ENCODE measurements at places on chromosomes 6 and 20.

DNA sequence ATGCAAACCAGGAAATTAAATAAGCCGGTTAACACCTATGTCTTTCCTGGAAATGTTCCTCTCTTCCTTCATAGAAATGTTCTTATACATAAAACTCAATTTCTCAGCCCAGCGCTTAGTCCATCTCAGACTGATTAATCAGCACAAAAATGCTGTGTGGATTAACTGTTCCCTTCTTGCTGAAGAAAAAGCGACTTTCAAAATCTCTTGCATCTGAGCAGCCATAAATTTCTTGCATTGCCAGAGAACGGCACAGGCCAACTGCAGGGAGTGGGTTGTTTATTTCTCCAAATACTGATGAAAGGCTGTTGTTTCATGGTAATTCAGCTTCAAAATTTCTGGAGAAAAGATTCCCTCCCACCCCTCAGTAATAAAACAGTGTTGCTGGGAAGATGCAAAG, 517.6 kb downstream of the BTBD3 start:
- no peak overlapping the region for H3K27ac ChIP-seq
- no peaks in the 10 kb centered on the region for H3K27me3 ChIP-seq
- no peaks in the 10 kb centered on the region for H3K36me3 ChIP-seq

- no peak overlapping the region for H3K4me3 ChIP-seq
- DNase-seq, result peak; percentile 29
- no peak overlapping the region for H3K27ac ChIP-seq
- H3K4me1 ChIP-seq, result peaks cover 25% of the 10 kb centered on the region
Measured at GRCh38 chr6:42226645-42227143, 9.0 kb upstream of the MRPS10 start.

- H3K36me3 ChIP-seq, result no peaks in the 10 kb centered on the region
- peak; percentile 45 for DNase-seq
- H3K4me1 ChIP-seq, result no peaks in the 10 kb centered on the region
- H3K27me3 ChIP-seq, result peaks cover 43% of the 10 kb centered on the region
Measured at GRCh38 chr6:30156262-30156599, 4.8 kb downstream of the TRIM10 start.

GRCh38 chr20:22343612-22344011, 240.8 kb downstream of the FOXA2 start:
- H3K36me3 ChIP-seq, result no peaks in the 10 kb centered on the region
- H3K4me3 ChIP-seq, result no peak overlapping the region
- no peak overlapping the region for H3K27ac ChIP-seq
- no peak for DNase-seq
- H3K27me3 ChIP-seq, result no peaks in the 10 kb centered on the region

- H3K4me1 ChIP-seq, result no peaks in the 10 kb centered on the region
- H3K4me3 ChIP-seq, result no peak overlapping the region
- H3K27me3 ChIP-seq, result no peaks in the 10 kb centered on the region
- H3K36me3 ChIP-seq, result no peaks in the 10 kb centered on the region
- no peak for DNase-seq
Measured at GRCh38 chr20:12255461-12255970, 337.8 kb downstream of the BTBD3 start.

- no peaks in the 10 kb centered on the region for H3K36me3 ChIP-seq
- no peak overlapping the region for H3K27ac ChIP-seq
- peak; percentile 2 for DNase-seq
- no peaks in the 10 kb centered on the region for H3K27me3 ChIP-seq
- no peaks in the 10 kb centered on the region for H3K4me1 ChIP-seq
Measured at GRCh38 chr6:79984261-79984660, 20.2 kb upstream of the TTK start.

GRCh38 chr6:133764008-133764753, 124.7 kb upstream of the TCF21 start:
- H3K4me3 ChIP-seq, result no peak overlapping the region
- no peaks in the 10 kb centered on the region for H3K4me1 ChIP-seq
- no peak for DNase-seq
- H3K27me3 ChIP-seq, result no peaks in the 10 kb centered on the region
- no peaks in the 10 kb centered on the region for H3K36me3 ChIP-seq

GRCh38 chr20:58330687-58331086, 21.2 kb downstream of the RAB22A start:
- no peak overlapping the region for H3K4me3 ChIP-seq
- peaks cover 8% of the 10 kb centered on the region for H3K4me1 ChIP-seq
- H3K27me3 ChIP-seq, result no peaks in the 10 kb centered on the region

GRCh38 chr6:139640921-139641320, 266.5 kb upstream of the CITED2 start:
- no peaks in the 10 kb centered on the region for H3K4me1 ChIP-seq
- H3K27me3 ChIP-seq, result no peaks in the 10 kb centered on the region
- DNase-seq, result no peak
- H3K36me3 ChIP-seq, result no peaks in the 10 kb centered on the region
- no peak overlapping the region for H3K4me3 ChIP-seq

- H3K36me3 ChIP-seq, result no peaks in the 10 kb centered on the region
- H3K4me1 ChIP-seq, result no peaks in the 10 kb centered on the region
- no peak overlapping the region for H3K27ac ChIP-seq
- no peak for DNase-seq
Measured at GRCh38 chr20:1805816-1806215, 89.4 kb upstream of the SIRPA start.

DNA sequence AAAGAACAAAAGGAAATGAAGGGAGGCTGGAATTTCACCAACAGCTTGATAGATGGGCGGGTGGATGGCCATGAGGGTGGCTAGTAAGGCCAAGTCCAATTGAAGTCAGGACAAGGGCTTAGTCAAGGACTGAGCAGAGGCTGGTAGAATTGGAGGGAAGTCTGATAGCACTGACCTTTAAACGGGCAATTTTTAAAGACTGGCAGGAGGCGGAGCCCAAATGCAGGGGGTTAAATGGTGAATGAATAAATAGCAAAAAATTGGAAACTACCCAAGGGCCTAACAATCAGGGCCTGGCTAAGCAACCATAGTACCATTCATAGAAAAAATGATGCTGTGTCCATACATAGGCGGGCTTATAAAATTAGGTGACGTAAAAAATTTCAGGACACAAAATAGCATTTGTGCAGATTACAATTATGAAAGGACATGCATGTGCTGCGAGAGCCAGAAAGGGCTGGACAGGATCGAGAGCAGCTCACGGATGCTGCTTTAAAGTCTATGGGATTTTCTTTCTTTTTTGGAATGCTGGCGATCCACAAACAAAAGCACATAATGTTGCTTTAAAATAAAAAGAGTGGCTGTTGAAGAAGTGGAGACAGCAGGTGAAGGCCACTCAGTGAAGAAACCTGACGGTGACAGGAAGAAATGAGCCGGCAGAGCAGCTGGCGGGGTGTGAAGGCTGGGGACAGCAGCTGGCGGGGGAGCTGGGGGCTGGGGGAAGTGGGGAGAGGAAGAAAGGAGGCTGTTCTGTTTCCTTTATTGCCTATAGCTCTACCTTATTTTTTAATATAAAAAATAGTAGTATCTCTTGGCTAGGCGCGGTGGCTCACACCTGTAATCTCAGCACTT, 42.8 kb upstream of the TAF8 start:
- no peaks in the 10 kb centered on the region for H3K36me3 ChIP-seq
- no peak for DNase-seq
- H3K27ac ChIP-seq, result no peak overlapping the region

GRCh38 chr6:43262000-43262779, 18.9 kb downstream of the TTBK1 start:
- no peak overlapping the region for H3K27ac ChIP-seq
- no peak overlapping the region for H3K4me3 ChIP-seq
- no peaks in the 10 kb centered on the region for H3K27me3 ChIP-seq
- H3K4me1 ChIP-seq, result no peaks in the 10 kb centered on the region

GRCh38 chr6:170536671-170537070, 16.4 kb downstream of the PSMB1 start:
- DNase-seq, result no peak
- peaks cover 36% of the 10 kb centered on the region for H3K36me3 ChIP-seq
- no peak overlapping the region for H3K27ac ChIP-seq
- no peak overlapping the region for H3K4me3 ChIP-seq

DNA sequence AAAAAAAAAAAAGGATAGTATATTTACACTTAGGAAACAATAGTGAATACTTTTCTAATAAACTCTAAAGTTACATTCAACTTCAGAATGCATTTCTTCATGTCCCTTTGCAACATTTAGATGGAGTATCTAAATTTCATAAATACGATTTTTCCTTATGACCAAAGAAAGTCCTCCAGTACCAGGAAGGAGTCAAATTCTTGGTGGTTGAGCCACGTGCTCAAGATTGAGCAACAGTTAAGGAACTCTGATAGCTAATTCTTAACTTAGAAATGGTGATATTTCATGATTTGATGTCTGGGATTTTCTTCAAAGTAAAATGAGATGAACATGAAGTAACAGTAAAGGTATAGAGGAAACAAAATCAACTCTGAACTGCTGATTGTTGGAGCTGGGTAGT, 92.7 kb downstream of the SASH1 start:
- no peaks in the 10 kb centered on the region for H3K27me3 ChIP-seq
- no peak for DNase-seq
- no peak overlapping the region for H3K4me3 ChIP-seq
- no peak overlapping the region for H3K27ac ChIP-seq
- peaks cover 4% of the 10 kb centered on the region for H3K4me1 ChIP-seq
- H3K36me3 ChIP-seq, result no peaks in the 10 kb centered on the region

GRCh38 chr6:131132360-131132759, 2.9 kb upstream of the AKAP7 start:
- H3K4me3 ChIP-seq, result no peak overlapping the region
- no peaks in the 10 kb centered on the region for H3K27me3 ChIP-seq
- no peaks in the 10 kb centered on the region for H3K36me3 ChIP-seq
- no peaks in the 10 kb centered on the region for H3K4me1 ChIP-seq

GRCh38 chr20:41507851-41508250, 110.3 kb downstream of the CHD6 start:
- no peak overlapping the region for H3K27ac ChIP-seq
- peaks cover 15% of the 10 kb centered on the region for H3K36me3 ChIP-seq
- no peak overlapping the region for H3K4me3 ChIP-seq
- no peaks in the 10 kb centered on the region for H3K27me3 ChIP-seq

- H3K4me1 ChIP-seq, result no peaks in the 10 kb centered on the region
- no peak overlapping the region for H3K4me3 ChIP-seq
- no peak overlapping the region for H3K27ac ChIP-seq
Measured at GRCh38 chr6:127946388-127946787, 45.5 kb upstream of the THEMIS start.

- no peak overlapping the region for H3K4me3 ChIP-seq
- peaks cover 3% of the 10 kb centered on the region for H3K27me3 ChIP-seq
- DNase-seq, result no peak
- H3K36me3 ChIP-seq, result no peaks in the 10 kb centered on the region
- H3K27ac ChIP-seq, result no peak overlapping the region
- H3K4me1 ChIP-seq, result no peaks in the 10 kb centered on the region
Measured at GRCh38 chr20:14948416-14948815, 611.0 kb upstream of the FLRT3 start.

- H3K4me1 ChIP-seq, result peaks cover 14% of the 10 kb centered on the region
- peak overlapping the region; percentile 67 for H3K27ac ChIP-seq
- H3K27me3 ChIP-seq, result no peaks in the 10 kb centered on the region
- H3K36me3 ChIP-seq, result no peaks in the 10 kb centered on the region
- DNase-seq, result peak; percentile 75
- peak overlapping the region; percentile 14 for H3K4me3 ChIP-seq
Measured at GRCh38 chr6:5995949-5996713, 10.6 kb downstream of the NRN1 start.

GRCh38 chr6:155260686-155261085, 3.1 kb upstream of the CLDN20 start:
- peaks cover 9% of the 10 kb centered on the region for H3K4me1 ChIP-seq
- H3K27me3 ChIP-seq, result no peaks in the 10 kb centered on the region
- H3K27ac ChIP-seq, result no peak overlapping the region
- H3K36me3 ChIP-seq, result peaks cover 13% of the 10 kb centered on the region

- H3K36me3 ChIP-seq, result no peaks in the 10 kb centered on the region
- H3K4me1 ChIP-seq, result no peaks in the 10 kb centered on the region
- H3K4me3 ChIP-seq, result no peak overlapping the region
- H3K27me3 ChIP-seq, result no peaks in the 10 kb centered on the region
Measured at GRCh38 chr6:142627474-142627873, 317.5 kb downstream of the HIVEP2 start.
